ENCODE measurements at places on chromosomes 5 and 9. TPM values are rescaled to one million over a fixed set of nuclear protein-coding genes. Genes with fewer than 3 reads are reported as not detected.

DNA sequence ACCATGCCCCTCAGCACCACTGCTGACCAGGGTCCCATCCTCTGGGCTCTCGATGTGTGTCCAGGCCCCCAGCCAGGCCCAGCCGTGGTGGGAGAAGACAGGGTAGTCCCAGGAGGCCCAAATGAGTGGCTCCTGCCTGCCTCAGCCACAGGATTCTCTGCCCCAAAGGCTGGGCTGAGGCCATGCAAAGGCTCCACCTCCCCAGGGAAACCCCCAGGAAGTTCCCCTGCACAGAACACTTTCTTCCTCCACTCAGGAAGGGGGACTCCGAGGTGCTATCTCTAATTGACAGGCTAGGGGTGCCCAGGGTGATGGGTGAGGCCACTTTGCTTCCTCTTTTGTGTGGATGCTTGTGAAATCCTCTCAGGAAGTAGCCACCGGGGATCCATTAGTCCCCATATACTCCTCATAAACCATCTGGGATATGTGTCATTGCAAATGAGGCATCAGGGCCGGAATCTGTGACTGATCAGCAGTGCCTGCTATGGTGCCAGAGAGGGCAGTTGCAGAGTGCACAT lies 23.1 kb upstream of the TDRD7 start:
- DNase-seq = no peak

GRCh38 chr9:105854783-105855724 lies 160.7 kb downstream of the TMEM38B start:
- DNase-seq = peak; percentile 49

DNA sequence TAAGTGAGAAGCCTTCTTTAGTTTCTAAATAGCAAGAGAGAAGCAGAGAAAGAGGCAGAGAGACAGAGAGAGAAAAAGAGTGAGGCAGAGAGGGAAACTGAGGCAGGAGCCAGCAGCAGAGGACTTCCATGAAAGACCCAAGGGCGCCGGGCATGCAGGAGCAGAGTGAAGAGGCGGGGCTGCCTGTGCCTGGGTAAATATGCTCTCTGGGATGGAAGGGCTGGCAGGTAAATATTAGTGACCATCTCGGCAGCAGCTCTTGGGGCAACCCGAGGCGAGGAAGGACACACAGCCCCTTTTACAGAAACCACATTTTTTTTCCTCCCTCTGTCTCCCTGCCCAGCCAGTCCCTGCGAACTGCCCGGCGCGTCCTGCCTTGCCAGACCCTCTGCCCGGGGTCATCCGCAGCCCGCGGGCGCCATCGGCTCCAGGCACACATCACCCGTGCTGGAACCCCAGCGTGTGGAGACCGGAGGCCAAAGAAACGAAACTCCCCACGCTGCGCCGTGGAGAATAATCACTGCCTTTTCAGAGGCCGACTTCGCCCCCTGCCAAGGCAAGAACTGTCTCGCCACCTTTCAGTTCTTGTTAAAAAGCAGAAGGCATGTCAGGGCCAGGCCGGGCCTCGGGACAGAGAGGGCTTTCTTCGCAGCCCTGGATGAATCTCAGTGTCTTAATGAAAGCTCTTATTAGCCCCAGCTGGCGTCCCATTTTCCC lies 61.3 kb downstream of the BOD1 start:
- no peak for DNase-seq

DNA sequence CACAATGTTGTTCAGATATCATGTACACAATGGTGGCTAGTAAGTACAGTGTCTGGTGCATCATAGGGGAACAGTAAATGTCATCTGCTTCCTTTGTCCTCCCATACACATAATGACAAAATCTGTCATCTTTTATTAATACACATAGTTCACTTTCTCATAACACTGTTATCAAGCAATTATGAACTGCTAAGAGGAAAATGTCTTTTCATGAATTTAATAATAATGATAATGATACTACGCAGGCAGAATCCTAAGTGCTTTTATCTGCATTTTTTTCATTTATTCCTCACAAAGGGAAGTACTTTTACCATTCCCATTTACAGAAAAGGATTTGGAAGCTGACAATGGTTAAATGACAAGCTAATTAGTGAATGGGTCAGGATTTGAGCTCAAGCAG lies 35.7 kb downstream of the DPYSL3 start:
- no peak for DNase-seq

DNA sequence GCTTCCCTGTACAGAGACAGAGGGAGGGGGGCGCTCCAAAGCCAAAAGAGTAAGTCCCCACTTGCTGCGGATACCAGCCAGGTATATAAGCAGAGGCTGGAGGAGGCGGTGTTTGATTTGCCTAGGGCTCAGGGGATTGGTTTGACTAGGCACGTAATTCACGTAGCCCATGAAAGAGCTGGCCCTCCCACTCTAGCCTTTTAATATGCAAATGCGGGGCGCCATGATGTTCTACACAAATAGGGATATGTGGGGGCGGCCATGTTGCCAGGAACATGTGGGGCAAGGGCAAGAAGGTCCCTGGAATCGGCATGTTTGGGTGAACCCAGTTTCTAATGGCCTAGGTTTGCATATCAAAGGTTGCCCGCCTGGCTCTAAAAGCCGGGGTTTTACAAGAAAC lies 3.3 kb upstream of the PRLR start:
- DNase-seq = no peak

- no peak for DNase-seq
Observed at GRCh38 chr9:26437056-26437711, 455.4 kb downstream of the CAAP1 start.

- DNase-seq = no peak
Observed at GRCh38 chr5:98308960-98309359, 464.5 kb upstream of the RGMB start.

- DNase-seq = no peak
Observed at GRCh38 chr9:5819174-5819573, 13.7 kb downstream of the ERMP1 start.

- DNase-seq = peak; percentile 27
Observed at GRCh38 chr5:88727705-88728313, 155.2 kb downstream of the MEF2C start.

- DNase-seq = no peak
Observed at GRCh38 chr9:129282272-129282671, 104.2 kb upstream of the IER5L start.

DNA sequence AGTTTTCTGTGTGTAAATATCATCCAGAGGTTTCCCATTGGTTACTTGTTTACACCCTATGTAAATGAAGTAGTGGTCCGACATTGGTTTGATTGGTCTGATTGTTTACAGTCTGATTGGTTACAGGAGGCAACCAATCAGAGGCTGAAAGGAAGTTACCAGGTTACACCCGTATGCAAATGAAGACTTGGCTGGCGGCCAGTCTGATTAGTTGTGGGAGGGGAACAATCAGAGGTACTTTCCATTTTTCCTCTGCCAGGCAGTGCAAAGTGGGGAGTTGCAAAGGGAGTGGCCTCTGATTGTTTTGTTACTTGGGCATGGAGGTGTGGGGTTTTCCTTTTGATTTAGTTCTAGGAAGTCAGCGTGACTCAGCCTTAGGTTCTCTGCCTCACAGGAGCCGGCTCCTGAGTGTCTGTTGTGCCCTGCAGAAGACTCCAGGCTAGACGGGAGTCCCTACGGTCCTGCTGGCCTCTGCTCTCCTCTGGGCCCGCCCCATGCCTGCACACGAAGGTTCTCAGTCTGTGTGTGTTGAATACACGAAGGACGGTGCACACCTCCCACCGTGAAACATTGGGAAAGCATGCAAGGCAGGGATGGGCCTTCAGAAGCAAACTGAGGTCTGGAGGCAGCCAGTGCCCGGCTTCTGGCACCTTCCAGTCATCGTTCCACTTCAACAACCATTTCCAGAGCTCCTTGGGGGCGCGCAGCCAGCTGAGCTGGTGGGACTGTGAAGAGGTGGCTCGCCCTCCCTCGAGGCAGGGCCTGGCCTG lies 42.9 kb downstream of the OLFM1 start:
- DNase-seq = no peak

DNA sequence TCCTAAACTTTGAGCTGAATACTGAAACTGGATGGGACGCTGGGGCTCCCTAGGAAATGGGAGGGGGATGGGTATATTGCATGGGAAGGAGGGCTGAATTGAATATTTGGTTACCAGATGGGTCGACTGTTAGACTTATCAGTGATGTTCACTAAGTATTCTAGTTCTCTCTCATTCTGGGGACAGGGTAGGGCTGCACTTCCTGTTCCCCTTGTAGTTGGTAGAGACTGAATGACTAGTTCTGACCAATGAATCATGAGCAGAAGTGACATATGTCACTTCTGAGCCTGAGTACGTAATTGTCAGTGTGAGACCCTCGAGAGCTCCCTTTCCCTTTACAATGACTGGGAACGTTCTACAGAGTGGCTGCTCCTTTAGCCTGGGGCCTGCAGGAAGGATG lies 55.5 kb upstream of the DMRT1 start:
- DNase-seq = no peak

- no peak for DNase-seq
Observed at GRCh38 chr5:32136342-32136741, 37.8 kb downstream of the GOLPH3 start.

DNA sequence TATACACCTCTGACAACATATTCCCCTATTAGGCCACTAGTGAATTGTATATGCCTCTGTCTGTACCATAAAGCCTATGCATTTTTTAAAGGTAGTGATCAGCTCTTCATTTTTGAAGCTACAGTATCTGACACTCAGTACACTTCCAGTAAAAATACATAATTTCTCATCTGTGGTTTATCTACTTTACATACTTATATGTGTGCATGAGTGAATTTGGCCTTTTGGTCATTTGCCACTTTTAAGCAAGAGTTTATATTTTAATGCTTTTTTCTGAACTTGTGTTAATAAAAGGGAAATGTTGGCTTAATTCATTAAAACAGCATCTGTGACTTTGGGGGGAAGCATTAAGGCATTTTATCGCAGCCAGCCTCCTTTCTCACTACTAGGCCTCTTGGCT lies 47.8 kb downstream of the ST8SIA4 start:
- no peak for DNase-seq

DNA sequence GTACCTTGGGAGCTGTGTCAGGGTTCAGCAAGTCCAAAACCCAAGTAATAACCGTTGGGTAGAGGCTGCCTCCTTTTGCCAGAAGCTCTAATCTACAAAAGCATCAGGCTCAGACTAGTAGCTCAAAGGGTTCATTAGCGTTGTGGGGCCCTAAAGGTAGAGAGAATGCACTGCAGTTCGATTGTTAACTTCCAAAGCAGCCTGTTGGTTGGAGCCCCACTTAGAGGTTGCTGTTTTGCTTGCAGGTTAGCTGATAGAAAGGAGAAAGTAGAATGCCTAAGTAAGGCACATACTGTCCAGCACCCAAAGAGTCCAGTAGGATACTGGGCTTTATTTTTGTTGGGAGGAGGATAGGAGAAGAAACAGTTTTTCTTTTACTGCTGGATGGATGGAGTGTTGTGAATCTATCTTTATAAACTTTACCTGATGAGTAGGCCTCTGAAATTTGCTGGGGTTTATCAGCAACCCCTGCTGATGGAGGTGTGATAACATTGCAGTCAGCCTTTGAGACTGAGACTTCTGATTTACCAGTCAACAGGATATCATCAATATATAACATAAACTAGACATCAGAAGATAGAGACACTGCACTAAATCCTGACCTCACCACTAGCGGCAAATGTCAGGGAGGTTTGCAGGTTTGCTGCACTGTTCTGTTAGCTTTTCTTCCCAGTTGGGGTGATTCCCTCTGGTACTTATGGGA lies 34.8 kb downstream of the ZNF131 start:
- no peak for DNase-seq

DNA sequence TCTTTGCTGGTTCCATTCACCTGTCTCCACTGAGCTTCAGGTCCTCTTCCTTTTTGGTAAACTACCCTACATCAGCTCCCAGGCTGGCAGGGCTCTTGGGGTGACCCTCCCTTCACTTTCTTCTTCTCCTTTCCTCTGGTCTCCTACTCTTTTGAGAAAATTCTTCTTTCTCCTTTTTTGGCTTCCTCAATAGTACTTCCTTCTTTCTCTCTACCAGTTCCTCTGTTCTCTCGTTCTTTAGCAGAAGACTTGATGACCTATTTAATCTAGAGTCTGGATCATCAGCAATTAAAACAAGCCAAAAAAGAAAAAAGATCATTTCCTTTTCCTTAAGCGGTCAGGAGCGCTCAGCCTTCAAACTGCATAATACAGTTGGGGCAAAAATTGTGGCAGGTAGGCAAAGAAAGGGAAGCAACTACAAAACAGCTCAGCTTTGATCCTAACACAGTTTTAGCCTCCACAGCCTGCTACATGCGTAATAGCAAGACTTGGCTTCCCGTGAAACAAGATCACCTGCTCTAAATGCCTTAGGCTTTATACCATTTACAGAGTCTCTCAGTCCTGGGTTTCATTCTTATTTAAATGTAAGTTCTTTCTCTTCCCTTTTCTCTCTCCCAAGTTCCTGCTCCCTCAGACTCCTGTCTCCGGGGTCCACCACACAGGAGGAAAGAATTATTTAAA lies 14.0 kb upstream of the GSN start:
- DNase-seq = no peak

- peak; percentile 48 for DNase-seq
Observed at GRCh38 chr5:32223972-32224609, 50.0 kb upstream of the GOLPH3 start.

- peak; percentile 41 for DNase-seq
Observed at GRCh38 chr5:133245191-133246052, 193.6 kb downstream of the HSPA4 start.

DNA sequence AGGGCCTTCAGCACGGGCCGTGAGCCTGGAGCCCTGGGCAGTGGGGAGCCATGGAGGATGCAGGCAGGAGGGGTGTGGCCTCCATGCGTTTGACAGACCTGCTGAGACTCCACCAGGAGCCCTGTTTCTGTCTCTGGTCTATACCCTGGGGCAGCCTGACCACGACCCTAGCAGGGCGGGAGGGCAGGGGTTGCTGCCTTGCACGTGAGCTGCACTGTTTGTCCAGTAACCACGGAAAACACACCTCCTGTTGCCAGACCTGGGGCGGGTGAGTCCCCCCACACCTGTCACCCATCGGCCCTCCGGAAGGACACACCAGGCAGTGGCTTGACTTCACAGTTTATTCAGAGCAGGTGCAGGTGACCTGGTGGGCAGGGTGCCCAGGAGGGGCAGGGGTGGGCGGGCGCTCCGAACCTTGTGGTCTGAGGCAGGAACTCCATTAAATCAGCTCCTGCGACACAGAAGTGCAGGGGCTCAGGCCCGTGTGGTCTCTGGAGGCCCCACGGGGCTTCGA lies 3.9 kb downstream of the LCN8 start:
- DNase-seq = no peak

- no peak for DNase-seq
Observed at GRCh38 chr9:136923881-136924280, 20.7 kb downstream of the FBXW5 start.

GRCh38 chr9:3012245-3012644 lies 168.3 kb upstream of the PUM3 start:
- no peak for DNase-seq

Gene ITGA2
- 27.7 TPM for total RNA-seq

Gene PRRX2
- total RNA-seq = 8.9 TPM

Gene DMRT2
- total RNA-seq = 23.4 TPM

Gene NR2F1
- 1.8 TPM for total RNA-seq

Gene DAB2IP
- total RNA-seq = 26.3 TPM

Gene UCK1
- total RNA-seq = 19.6 TPM

Gene SPATA31E1
- total RNA-seq = not detected

Gene FBP1
- 0.53 TPM for total RNA-seq

Gene LHX3
- not detected for total RNA-seq

Gene HAVCR1
- total RNA-seq = 0.04 TPM

Gene GFRA3
- total RNA-seq = 1.9 TPM

Gene TLR4
- total RNA-seq = 13.3 TPM

Gene PTPN3
- total RNA-seq = 3.1 TPM

Measured in muscle of leg (tissue), 16 donors.